A673 (cell line): ENCODE measurements at places on chromosomes 2 and 18. TPM values are rescaled to one million over a fixed set of nuclear protein-coding genes. Genes with fewer than 3 reads are reported as not detected.

GRCh38 chr18:60060578-60060977 is 160.8 kb downstream of the PMAIP1 start:
- DNase-seq = no peak

DNA sequence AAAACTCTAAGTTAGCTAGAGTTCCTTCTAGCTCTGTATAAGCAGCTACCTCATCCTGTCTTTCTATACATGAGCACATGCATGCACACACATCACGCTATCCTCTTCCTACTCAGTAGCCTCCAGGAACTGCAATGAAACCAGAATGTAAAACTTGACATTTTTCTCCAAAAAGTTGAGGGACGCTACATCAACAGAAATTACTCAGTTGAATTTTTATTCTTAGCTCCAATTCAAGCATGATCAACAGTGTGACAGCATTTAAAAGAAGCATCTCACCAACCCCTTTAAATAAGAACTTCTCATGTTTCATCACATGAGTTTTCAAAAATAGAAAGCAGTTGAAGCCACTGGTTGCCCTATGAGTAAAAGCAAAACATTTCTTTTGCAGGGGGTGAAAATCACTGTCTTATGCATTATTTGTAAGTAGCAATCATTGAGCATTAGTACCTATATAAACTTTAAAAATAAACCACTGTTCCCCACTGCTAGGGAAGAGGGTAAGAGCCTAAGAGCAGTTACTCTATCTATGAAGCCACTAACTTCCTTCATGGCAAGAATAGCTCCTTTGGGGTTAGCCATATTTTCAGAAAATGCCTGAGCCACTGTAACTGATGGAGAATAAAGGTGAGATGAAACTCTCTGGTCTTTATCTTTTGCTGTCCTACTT is 77.9 kb upstream of the ARL5A start:
- DNase-seq = no peak

GRCh38 chr2:56244911-56245530 is 61.2 kb downstream of the CCDC85A start:
- DNase-seq = no peak

DNA sequence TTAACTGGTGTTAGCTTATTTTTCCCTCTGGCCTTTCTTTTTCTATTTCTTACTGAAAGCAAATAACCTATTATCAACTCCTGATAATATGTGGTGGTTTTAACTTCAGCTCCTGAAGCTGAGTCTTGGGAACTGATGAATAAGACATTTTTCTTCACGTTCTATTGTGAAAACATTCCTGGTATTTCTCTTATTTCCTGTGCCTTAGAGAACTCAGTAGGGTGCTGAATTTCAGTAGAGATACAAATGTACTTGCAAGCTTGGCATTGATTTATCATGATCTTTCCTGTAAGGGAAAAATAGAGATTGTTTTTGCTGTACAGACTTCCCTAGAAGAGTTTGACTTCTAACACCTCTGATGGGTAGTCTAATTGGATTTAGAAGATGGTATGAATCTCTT is 52.8 kb upstream of the DCC start:
- DNase-seq = peak; percentile 95

GRCh38 chr2:20673686-20674308 is 6.9 kb downstream of the GDF7 start:
- no peak for DNase-seq

DNA sequence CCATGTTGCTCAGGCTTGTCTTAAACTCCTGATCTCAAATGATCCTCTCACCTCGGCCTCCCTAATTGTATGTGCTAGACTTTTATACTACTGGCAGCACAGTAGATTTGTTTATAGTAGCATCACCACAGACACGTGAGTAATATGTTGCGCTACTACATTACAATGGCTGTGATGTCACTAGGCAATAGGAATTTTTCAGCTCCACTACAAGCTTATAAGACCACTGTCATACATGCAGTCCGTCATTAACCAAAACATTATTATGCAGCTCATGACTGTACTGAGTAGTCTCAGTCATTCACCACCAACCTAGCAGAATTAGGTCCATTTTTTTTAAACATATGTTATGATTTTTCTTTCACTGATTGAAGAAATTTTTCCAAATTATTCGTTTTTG is 398.9 kb downstream of the DCC start:
- no peak for DNase-seq

GRCh38 chr2:5094192-5094591 is 598.0 kb upstream of the SOX11 start:
- no peak for DNase-seq

GRCh38 chr18:7601246-7601615 is 34.1 kb downstream of the PTPRM start:
- DNase-seq = no peak

- no peak for DNase-seq
These were observed 546.8 kb downstream of the TNS1 start for GRCh38 chr2:217456016-217456415.

DNA sequence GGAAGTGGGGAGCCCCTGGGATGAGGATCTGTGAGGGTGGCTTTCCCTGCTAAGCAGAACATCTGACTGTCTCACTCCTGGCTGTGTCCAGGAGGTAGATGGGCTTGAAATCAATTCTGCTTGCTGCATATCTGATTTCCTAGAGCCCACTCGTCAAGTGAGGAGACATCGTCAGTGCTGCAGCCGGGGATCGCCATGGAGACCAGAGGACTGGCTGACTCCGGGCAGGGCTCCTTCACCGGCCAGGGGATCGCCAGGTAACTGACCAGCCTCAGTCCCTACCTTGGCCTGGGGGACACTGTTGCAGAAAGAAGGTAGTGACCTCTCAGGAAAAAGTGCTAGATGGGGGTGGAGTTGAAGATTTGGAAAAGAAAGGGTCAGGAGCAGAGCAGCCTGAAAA is 31.3 kb downstream of the CNGA3 start:
- DNase-seq = no peak

DNA sequence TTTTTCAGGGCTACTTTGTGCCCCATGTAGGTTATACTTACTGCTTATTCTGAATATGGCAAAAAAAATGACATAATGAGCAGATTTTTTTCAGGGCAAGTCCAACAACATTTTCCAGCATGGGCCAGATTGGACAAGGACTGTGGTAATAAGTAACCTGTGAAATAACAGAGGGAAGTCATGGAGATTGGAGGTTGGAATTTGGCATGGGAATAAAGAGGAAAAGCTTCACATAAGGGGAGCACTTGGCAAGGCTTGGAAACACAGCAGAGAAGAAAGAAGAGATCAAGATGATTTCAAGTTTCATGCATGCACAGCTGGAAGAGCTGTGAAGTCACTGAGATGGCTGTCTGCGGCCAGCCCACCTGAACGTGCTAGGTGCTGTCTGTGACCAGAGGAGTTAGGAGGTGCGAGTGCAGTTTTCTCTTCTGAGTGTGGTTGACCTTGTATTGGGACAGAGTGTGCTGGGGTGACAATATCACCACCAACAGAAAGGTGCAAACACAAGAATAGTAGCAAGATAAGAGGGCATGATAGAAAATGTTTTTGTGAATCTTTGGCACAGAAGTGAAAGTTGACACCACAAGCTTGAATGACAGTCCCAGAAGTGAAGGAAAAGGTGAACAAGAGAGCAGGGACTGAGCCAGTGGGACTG is 71.1 kb upstream of the DSC1 start:
- no peak for DNase-seq

DNA sequence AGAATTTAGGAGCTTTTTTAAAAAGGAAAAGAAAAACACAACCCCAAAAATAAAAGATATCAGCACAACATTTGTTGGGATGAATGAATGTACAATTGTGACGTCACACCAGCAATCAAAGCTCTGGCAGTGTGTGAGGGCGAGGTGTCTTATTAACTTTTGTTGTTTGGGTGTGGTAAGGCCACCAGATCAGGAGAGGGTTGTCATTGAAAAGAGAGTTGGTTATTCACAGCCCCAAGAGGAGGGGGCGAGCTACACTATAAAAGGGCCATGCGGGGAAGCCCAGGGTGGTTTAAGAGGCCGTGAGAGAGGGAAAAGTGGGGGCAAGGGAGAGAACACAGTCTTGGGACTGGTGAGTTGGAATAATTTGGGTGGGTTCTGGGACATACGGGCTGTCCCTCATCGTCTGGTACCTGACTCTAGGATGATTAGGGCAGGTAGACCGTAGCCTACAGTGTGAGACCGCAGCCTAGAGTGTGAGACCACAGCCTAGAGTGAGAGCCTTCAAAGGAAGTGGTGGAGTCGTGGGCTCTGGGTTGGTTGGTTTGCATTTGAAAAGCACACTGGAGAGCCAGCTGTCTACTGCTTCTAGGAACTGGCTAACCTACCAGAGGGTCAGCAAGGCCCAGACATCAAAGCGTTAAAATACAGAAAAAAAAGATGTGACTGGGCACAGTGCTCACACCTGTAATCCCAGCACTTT is 128.4 kb downstream of the INO80D start:
- no peak for DNase-seq

DNA sequence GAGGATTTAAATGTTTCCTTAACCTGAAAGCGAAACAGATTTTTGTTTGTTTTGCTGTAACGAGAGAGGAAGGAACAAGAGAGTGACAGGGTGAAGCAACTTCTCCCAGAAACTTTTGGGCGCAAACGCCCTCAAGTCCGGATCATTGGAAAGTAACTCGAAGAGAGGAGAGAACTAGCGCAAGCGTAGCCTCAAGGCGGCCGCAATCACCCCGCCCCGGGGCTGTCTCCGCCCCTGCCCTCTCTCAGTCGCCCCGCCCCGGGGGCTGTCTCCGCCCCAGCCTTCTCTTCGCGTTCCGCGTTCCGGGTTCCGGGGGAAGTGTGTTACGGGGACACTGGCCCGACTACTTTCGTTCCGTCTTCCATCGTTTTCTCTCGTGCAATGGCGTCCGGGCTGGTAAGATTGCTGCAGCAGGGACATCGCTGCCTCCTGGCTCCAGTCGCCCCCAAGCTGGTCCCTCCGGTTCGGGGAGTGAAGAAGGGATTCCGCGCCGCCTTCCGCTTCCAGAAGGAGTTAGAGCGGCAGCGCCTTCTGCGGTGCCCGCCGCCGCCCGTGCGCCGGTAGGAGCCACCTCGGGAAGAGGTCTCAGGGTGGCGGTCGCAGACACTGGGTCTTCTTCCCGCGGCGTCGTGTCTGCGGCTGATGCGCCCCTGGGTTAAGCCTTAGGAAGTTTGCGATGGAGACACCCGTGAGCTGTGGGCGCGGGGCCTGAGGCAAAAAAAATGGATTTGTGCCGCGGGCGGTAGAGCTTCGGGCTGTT is at the start of gene MRPL44:
MRPL44 (plus strand) TSS at position 372 of the 760 bp plus-strand sequence; CDS start at position 382, 10 bp downstream.
- peak; percentile 98 for DNase-seq

- DNase-seq = no peak
These were observed 423.7 kb upstream of the ZNF804A start for GRCh38 chr2:184174493-184175104.

CCDC150 gene
- 28.0 and 38.0 TPM in 2 replicates for total RNA-seq

ZNF532 gene
- total RNA-seq = 118 and 119 TPM in 2 replicates

EVA1A gene
- 4.0 and 4.3 TPM in 2 replicates for total RNA-seq

ZNF385B gene
- total RNA-seq = not detected in 2 replicates

NDUFV2 gene
- 154 and 161 TPM in 2 replicates for total RNA-seq

SLC8A1 gene
- total RNA-seq = not detected in 2 replicates

ARHGAP25 gene
- 5.4 and 6.2 TPM in 2 replicates for total RNA-seq

CHST9 gene
- not detected in 2 replicates for total RNA-seq

UBXN4 gene
- 117 and 123 TPM in 2 replicates for total RNA-seq

ITGB6 gene
- total RNA-seq = not detected in 2 replicates

DPP10 gene
- not detected in 2 replicates for total RNA-seq

MARCO gene
- total RNA-seq = not detected in 2 replicates

IL36G gene
- total RNA-seq = not detected in 2 replicates

IKZF2 gene
- 68.6 and 69.5 TPM in 2 replicates for total RNA-seq
